ENCODE measurements at places on chromosomes 6 and 20.

GRCh38 chr20:52402514-52402913 lies 210.9 kb upstream of the ZFP64 start:
- no peak for DNase-seq

- DNase-seq: no peak
Measured at GRCh38 chr6:158756126-158756525, 63.0 kb downstream of the EZR start.

GRCh38 chr20:64036346-64037198 lies 590 bp downstream of the C20orf204 start:
- no peak for DNase-seq

GRCh38 chr6:3390698-3391097 lies 66.2 kb downstream of the SLC22A23 start:
- DNase-seq: no peak

DNA sequence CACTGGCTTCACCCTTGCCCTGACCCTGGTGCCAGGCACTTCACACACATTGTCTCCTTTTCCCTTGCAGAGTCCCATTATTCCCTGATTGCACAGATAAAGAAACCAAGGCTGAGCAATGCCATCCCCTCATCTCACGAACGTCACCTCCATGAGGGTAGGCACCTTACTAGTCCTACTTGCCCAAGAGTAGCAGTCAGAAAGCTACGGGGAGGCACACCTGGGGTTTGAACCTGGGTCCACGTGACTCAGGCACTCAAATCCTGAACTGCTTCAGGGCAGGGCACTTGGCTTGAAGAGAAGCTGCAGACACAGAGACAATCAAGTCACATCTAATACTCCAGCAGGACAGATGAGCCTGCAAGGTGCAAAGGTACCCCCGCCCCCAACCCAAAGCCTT lies 1.9 kb downstream of the BCAS1 start:
- DNase-seq: no peak

GRCh38 chr6:37302086-37302686 lies 44.2 kb upstream of the TMEM217 start:
- no peak for DNase-seq

DNA sequence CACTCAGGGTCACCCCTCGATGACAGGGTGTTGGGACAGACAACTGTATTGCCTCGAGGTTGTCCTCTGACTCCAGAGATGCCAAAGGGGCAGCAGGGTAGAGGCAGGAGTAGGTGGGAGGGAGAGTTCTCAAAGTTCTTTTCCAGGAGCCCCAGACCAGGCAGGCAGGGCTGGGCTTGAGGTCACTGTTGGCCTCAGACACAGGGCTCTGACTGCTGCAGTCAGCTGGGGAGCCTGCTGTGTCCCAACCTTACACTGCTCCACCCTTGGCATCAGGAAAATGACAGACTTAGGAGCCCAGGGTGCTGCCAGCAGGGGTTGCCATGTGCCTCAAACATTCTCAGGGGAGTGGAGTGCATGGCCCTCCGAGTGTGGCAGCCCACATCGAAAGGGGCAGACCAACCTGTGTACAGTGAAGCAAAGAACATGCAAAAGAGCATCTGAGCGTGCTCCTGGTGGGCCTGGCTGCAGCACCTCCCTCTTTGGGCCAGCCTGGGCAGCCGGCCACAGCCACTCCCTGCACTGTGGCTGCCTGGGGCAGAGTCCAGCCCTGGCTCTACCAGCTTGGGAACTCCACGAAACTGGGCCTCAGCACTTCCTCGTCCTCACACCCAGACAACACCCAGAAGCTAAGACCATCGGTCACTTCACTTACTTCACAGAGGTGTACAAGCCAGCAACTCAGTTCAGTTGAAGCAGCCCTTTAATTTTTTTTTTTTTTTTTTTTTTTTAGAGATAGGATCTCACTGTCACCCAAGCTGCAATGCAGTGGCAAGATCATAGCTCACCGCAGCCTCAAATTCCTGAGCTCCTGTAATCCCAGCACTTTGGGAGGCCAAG lies 24.0 kb downstream of the C6orf132 start:
- DNase-seq: peak; percentile 43

- no peak for DNase-seq
Measured at GRCh38 chr20:51551186-51551585, 8.7 kb upstream of the NFATC2 start.

DNA sequence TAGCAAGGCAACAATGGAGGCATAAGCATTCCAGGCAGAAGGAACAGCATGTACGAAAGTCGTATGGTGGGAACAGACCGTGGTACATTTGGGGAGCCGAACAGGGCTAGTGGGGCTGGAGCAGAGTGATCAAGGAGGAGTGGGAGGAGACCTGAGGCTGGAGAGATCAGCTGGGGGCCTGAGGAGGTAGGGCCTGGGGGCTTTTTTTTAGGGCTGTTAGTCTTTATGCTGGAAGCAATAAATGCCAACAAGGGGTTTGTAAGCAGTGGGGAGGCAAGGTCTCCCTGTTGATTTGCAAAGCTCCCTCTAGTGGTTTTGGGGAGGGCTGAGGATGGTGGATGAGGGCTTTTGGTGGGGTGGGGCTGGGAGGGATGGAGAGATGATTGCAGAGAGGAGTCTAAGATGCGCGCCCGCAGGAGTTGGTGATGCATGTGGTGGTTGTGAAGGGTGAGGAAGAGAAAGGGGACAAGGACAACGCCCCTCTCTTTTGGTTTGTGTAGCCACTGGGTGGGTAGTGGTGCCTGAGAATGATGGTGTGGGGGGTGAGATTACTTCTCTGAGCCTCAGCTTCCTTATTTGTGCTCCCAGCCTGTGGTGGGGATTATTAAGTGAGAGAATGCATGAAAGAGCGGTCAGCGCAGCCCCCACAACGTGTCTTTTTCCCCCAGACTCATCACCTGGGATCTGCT lies 74.1 kb upstream of the TOX2 start:
- DNase-seq: no peak

DNA sequence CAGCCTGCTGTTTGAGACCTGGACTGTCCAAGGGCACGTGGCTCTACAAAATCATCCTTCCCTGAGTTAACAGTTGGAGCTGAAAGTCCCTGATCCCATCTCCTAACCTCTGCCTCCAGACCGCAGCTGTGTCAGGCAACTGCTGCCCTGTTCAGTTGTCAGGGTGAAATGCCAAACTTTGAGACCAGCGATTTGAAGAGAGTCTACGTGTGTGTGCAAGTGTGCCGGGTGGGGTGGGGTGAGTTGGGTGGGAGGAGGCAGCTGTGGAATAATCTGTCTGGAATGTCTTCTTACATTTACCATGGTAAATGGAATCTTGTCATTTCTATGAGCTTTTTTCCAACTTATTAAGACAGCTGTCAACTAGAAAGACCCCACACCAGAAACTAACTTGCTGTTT lies 81.0 kb upstream of the FAM8A1 start:
- DNase-seq: no peak

Data from C1 segment of cervical spinal cord (tissue), 14 donors.